ENCODE measurements at places on chromosomes 13 and 19.

DNA sequence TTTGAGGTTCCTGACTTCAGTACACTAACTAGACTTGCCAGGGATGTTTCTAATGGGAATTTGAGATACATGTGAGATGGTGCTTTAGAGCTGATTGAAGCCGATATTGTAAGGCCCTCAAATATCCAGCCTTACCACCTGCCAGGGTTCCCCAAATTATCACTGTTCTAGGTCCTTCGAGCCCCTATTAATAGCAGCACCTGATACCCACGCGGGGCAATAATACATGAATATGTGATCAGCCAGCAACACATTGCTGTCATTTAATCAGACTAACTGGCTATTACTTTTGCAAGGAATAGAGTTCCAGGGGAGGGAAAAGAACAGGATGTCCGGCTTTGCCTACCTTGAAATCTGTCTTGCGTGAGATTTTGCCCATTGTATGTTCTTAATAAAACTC lies 5.1 kb downstream of the RGCC start:
- DNase-seq: no peak

- DNase-seq: no peak
Observed at GRCh38 chr13:71291842-71292146, 575.2 kb downstream of the DACH1 start.

DNA sequence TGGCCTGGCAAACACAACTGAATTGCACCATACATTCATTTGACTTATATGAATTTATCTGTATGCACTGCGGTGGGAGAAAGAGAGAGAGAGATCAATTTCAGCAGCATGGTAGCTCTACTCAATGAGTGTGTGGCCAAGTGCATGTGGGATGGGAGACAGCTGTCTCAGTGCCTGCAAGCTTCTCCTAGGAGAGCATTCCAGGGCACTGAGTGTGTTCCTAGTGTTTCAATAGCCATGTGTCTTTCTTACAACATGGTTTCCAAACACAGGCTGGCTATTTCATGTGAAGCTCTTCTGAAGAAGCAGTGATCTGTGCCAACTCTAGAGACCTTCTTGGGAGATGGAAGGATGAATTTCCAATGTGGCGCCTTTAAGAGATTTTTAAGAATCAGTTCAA lies 43.5 kb downstream of the NEK5 start:
- DNase-seq: no peak

- DNase-seq: no peak
Observed at GRCh38 chr19:7356899-7357627, 8.3 kb downstream of the ARHGEF18 start.

DNA sequence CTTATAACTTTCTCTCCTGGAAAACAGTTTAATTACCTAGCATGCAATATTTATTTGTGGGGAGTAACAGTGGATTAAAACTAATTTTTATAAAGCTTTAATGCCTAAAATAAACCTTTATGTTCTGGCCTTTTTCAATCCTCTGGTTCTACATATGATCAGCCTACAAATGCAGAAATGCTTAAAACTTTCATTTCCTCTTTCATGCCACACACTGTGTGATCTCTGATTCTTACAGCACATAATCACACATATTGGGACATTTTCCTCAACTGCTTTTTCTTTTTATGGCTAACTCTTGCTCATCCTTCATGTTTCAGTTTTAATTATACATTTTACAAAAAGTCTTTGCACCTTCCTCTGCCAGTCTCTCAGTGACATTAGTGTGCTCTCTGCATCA lies 910.8 kb upstream of the SLITRK6 start:
- DNase-seq: no peak

DNA sequence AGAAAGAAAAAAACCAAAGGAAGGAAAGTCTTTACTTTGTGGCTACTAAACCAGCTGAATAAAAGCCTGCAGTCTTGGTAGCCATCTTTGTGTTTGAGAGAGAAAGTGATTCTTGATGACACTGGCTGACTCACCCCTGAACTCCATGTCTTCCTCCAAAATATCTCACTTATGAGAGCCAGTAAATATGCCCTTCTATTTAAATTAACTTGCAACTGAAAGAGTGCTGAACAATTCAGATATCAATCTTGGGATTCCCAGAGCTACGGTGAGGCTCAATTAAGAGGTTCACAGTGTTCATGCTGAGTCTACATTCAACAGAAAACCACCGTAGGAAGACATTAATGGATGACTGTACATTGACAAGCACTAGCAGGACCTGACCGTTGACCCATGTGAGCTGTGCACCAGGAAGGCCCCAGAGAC lies 57.9 kb downstream of the KCTD12 start:
- no peak for DNase-seq

- no peak for DNase-seq
Observed at GRCh38 chr13:21511849-21512248, 52.7 kb upstream of the ZDHHC20 start.

GRCh38 chr13:27573265-27573664 lies 47.1 kb downstream of the LNX2 start:
- no peak for DNase-seq

DNA sequence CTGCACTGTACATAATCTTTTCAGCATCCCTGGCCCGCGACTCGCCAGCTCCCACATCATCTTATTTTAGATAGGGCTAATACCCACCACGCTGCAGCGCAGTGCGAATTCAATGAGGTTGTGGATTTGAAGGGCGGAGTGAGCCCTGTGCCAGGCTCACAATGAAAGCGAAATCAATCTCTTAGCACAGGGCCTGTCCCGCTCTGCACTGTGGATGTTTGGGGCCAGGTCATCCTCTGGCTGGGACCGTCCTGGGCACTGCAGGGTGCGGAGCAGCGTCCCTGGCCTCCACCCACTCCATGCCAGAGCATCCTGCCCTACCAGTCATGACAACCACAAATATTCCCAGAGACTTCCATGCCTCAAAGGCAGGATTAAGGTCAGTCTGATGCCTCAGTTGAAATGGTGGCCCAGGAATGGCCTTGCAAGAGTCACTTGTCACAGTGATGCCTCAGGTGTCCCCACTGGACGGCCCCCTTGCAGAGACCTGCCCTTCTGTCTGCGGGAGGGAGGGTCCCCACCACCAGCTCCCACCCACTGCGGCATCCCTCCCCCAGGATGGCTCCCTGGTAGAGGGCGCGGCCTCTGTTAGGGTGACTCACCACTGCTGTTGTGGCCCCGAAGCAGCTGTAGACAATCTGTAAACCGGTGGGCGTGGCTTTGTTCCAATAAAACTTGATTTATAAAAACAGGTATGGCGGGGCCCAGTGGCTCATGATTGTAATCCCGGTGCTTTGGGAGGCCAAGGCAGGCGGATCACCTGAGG lies 5.6 kb downstream of the UHRF1 start:
- no peak for DNase-seq

Data from NCI-H1417 treated with DMSO at 0.1 percent for 48 hours (cell line).